ENCODE measurements at places on chromosomes 11 and 22. TPM values are rescaled to one million over a fixed set of nuclear protein-coding genes. Genes with fewer than 3 reads are reported as not detected.

- no peak for DNase-seq
These were observed 1343.7 kb downstream of the BRD1 start for GRCh38 chr22:48483764-48484528.

GRCh38 chr11:66933531-66933930 lies 24.7 kb downstream of the PC start:
- DNase-seq, result no peak

- peak; percentile 20 for DNase-seq
These were observed 18.4 kb downstream of the MS4A6E start for GRCh38 chr11:60345489-60345888.

- DNase-seq, result no peak
These were observed 23.8 kb downstream of the AMPD3 start for GRCh38 chr11:10478574-10479550.

- DNase-seq, result no peak
These were observed 14.7 kb downstream of the TBC1D10A start for GRCh38 chr22:30312053-30312452.

The SPTBN2 gene
- 34.1 TPM for total RNA-seq

DNA sequence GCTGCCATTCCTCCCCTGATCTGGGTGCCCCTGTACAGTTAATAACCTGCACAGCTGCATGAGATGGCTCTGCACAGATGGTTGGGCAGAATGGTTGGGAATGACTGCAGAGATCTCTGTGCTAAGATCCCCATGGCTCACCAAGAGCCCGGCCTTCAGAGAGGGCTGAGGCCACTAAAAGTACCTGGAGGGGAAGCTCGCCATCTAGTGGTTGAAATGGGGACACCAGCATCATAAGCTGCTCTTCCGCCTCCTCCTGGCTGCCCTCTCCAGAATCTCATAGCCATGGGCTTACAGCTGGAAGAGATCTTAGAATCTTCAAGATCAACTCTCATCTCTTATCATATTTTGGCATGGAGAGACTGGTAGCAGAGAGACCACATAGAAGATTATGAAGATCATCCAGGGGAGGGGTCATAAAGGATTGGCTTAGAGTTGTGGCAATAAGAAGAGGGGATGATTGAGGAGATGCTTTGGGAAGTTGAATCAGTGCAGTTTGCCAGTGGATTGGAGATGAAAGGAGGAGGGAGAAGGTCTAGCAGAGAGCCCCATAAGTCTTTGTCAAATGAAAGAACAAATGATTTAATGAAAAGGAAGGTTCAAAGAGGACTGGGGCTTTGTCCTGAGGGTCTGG lies 22.0 kb upstream of the TLCD5 start:
- peak; percentile 78 for DNase-seq

GRCh38 chr11:118200901-118201680 lies 23.7 kb downstream of the JAML start:
- no peak for DNase-seq

The GDPD5 gene
- 13.3 TPM for total RNA-seq

All from neural crest cell (in vitro differentiated cells).